Caco-2 (cell line): ENCODE measurements at places on chromosomes 11 and 22. TPM values are rescaled to one million over a fixed set of nuclear protein-coding genes. Genes with fewer than 3 reads are reported as not detected.

- no peak for DNase-seq
Observed at GRCh38 chr22:32612834-32613233, 138.2 kb downstream of the FBXO7 start.

- no peak for DNase-seq
Observed at GRCh38 chr11:96464700-96465307, 75.0 kb downstream of the JRKL start.

- DNase-seq: no peak
Observed at GRCh38 chr11:23859087-23859486, 637.8 kb upstream of the LUZP2 start.

DNA sequence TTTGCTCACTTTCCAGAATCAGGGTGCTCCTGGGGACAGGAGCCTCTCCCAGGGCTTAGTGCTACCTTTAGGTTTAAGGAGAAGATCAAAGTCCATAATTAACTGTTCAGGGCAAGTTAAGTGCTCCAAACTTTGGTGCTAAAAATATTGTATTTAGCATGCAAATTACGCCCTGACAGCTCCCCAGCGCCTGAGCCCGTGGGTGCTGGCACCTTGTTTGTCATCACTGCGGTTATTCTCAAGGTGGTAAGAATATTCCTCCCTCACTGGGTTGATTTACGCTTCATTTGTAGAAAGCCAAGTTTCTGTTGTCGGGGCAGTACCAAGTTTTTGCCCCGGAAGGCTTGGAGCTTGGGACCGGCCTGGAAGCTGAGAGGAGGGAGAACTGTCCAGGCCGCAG lies 21.3 kb downstream of the ANKK1 start:
- no peak for DNase-seq

- DNase-seq: no peak
Observed at GRCh38 chr11:31480930-31481329, 28.5 kb downstream of the IMMP1L start.

DNA sequence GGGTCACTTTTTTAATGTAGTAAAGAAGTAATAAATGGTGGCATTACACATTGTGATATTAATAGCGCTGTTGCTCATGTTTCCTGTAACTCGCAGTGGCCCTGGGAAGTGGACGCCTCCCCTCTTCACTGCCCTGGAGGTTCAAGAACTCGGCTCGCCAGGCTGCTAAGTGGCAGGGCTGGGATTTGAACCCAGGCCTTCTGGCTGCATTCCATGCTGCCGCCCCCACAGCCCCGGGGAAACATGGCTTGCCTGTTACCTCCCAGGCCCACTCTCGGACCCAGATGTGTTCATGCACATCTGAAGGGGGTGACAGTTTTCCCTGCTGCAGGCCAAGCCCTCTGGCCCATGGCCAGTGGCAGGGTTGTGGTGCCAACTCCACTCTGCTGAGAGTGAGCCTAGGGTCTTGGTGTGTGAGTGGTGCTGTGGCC lies 25.0 kb upstream of the MGAT3 start:
- DNase-seq: no peak

DNA sequence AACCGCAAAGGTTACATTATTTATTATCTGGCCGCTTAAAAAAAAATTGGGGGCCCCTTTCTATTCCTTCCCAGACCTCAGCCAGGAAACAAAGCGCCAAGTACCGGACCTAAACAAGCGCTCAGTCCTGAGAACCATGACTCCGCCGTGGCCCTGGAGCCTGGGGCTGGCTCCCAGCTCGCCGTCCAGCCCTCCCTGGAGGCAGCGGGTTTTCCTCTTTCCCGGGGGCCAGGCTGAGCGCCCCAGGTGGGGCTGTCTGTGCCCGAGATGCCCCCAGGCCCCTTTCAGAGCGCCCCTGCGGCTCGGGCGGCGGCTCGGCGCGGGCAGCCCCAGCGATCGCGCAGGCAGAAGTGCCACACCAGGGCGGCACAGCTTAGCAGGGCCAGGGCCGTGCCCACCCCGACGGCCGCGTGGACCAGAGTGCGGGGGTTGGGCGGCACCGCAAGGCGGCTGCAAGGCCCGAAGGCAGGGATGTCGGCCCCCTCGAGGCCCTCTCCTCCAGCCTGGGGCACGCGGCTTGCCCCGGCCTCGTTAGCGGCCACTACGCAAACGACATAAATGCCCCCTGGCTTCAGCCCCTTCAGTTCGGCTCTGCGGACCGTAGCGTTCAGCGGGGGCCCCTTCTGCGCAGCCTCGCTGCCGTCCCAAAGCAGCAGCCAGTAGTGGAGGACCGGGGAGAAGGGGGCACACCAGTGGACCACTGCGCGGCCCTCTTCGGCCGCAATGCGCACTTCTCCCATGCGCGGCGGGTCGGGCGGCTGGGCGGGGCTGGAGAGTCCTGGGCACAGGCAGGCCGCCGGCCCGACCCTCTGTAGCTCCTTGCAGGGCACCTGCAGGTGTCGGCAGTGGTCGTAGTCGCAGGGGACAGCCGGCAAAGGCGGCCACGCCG lies 1.6 kb downstream of the LRRN4CL start:
- no peak for DNase-seq

GRCh38 chr11:50037251-50037650 lies 4.6 kb downstream of the OR4C45 start:
- no peak for DNase-seq

DNA sequence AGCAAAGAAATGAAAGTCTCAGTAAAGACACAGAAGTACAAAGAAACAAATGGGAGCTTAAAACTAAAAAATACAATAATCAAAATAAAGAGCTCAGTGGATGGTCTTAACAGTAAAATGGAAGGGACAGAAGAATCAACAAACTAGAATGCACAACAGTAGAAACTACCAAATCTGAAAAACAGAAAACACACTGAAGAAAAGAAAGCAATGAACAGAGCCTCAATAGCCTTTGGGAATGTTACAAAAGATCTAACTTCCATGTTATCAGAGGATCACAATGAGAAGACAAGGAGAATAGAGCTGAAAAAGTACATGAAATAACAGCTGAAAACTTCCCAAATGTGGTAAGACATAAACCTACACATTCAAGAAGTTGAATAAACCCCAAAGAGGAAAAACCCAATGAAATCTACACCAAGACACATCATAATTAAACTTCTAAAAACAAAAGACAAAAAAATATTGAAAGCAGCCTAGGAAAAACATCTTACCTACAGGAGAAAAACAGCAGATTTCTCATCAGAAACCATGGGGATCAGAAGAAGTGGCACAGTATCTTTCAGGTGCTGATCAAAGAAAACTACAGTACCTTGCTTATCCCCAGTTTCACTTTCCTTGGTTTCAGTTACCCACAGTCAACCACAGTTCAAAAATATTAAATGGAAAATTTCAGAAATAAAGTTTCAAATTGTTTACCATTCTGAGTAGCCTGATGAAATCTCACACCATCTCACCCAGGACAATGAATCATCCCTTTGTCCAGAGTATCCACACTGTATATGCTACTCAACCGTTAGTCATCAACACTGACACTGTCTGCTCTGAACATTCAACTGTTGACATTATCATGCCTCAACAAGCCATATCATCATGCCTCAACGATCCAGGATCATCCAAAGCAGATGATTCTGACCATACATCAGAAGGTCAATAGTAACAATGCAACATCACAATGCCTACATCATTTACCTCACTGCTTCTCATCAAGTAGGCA lies 22.2 kb downstream of the RRAS2 start:
- DNase-seq: no peak

- DNase-seq: no peak
Observed at GRCh38 chr11:120248551-120249278, 8.8 kb downstream of the POU2F3 start.

DNA sequence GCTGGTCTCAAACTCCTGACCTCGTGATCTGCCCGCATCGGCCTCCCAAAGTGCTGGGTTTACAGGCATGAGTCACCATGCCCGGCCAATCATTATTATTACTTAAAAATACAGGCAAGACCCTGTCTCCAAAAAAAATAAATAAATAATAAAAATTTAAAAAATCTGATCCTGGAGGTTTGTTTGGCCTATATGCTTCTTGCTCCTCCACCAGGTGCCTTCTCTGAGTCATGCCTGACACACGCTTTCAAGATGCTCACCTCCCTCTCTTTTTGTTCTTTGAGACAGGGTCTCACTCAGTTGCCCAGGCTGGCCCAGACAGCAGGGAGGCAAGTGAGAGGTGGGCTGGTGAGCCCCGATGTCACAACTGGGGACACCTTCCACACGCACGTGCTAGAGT lies 13.5 kb downstream of the ZC3H7B start:
- DNase-seq: no peak

GRCh38 chr11:65898656-65899355 lies 1.4 kb downstream of the FOSL1 start:
- DNase-seq: no peak

ZFTA gene
- 30.8 and 31.0 TPM in 2 replicates for total RNA-seq

MICAL2 gene
- 247 and 272 TPM in 2 replicates for total RNA-seq

EIF4ENIF1 gene
- 37.0 and 39.7 TPM in 2 replicates for total RNA-seq
